CD4-positive, alpha-beta T cell treated with Interleukin-6 at 100 ng/mL for 8 hours (primary cell): ENCODE measurements at places on chromosomes 1 and 21.

GRCh38 chr1:5658340-5659316 is 333.6 kb downstream of the NPHP4 start:
- no peak for DNase-seq

DNA sequence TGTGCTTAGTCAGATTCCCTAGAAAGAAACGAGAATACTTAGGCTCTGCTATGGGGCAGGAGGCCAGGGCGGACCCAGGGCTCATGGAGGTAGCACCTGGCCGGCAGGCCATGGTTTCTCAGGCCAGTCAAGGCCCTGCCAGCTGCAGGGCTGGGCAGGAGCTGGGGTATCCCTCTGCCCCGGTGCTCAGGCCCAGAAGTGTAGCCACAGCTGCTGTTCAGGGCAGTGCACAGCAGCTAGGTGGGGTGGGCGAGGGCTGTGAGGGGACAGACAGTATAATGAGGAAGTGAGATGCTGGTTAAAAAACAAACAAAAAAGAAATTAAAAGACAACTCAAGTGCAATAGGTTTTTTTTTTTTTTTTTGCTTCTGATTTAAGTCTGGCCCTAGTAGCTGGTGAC is 34.0 kb upstream of the EDN2 start:
- DNase-seq = no peak

- DNase-seq = no peak
These were observed 1.4 kb downstream of the GPR37L1 start for GRCh38 chr1:202124142-202124541.

DNA sequence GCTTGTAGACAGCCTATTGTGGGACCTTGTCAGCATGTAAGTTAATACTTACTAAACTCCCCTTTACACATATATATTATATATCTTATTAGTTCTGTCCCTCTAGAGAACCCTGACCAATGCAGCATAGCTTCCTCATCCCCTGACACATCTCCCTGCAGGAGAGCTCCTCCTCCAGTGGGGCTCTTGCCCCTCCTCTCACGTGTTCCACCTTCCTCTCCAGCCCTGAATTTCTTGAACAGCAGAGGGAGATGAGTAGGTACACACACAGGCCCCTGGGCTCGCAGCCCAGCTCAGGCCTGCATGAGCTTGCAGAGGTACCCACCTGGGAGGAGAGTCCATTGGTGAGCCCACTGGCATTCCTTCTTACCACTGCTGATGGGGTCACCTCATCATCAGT is 27.3 kb upstream of the GOLT1A start:
- DNase-seq = no peak

GRCh38 chr1:231643071-231643934 is 16.7 kb downstream of the DISC1 start:
- DNase-seq = no peak

DNA sequence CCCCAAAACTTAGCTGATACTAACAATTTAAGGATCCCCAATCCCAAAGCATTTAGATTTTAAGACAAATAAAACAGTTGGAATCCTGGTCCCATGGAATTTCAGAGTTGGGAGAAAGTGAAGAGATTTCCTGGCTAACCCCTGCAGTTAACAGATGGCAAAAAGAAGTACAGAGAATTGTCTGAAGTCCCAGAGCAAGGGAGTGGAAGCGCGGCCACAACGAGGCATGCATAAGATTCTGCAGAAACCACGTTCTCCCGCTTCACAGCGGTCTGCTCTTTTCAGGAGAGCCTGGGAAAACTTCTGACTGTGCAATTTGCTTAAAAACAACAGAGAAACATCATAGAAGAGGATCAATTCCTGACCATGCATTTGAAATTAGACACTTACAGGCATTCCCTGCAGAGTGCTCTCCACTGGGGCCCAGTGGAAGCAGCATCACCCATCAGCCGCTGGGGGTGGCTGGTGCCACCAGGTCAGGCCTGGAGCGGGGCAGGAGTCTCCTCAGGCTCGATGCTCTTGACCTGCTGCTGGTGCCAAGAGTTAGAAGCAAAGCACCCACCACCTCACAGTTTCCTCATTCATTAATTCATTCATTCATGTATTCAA is 226.7 kb upstream of the POU3F1 start:
- DNase-seq = no peak

GRCh38 chr1:234938135-234938534 is 190.5 kb downstream of the TOMM20 start:
- no peak for DNase-seq

DNA sequence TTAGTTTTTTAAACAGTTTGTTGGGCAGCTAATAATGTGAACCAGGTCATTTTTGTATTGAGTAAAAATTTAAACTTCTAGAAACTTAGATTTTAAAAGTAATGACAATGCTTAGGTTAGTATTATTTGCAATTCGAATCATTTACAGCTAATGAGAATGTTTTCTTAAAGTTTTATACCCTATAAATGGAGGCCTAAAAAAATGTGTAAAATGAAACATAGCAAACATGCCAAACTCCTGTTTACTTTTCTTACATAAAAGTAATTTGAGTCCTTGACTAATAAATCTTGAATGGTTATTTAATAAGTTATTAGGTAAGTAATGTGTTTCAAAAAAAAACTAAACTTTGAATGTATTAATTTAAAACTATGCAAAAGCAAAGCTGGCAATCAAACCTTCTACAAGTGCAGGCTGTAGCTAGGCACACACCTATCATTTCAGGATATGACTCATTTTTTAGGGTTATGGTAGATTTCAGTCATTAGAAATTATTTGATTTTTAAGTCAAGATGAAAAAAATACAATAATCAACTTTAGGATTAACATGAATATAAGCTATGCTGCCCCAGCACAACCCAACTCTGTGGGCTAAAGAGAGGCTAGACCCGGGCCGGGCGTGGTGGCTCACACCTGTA is 41.5 kb downstream of the CLSTN1 start:
- no peak for DNase-seq

GRCh38 chr1:189939967-189940366 is 537.7 kb downstream of the BRINP3 start:
- no peak for DNase-seq

DNA sequence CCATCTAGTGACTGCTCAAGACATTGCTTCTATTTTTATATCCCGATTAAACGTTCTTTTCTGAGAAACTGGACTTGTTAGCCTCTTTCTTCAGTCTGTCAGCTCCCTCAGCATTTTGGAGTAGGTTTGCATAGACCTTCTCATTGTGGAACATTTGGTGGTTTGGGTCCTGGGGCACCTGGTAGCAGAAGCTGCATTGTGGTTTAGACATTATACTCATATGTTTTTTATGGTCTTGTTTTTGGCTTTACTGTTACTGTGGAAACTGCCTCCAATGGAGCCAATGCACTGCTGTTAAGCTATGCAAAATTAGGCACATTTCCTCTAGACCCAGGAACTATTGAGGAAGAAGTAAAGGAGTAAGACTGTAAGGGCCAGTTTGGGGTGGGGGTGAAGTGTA is 36.7 kb upstream of the LRRC8B start:
- DNase-seq = no peak

DNA sequence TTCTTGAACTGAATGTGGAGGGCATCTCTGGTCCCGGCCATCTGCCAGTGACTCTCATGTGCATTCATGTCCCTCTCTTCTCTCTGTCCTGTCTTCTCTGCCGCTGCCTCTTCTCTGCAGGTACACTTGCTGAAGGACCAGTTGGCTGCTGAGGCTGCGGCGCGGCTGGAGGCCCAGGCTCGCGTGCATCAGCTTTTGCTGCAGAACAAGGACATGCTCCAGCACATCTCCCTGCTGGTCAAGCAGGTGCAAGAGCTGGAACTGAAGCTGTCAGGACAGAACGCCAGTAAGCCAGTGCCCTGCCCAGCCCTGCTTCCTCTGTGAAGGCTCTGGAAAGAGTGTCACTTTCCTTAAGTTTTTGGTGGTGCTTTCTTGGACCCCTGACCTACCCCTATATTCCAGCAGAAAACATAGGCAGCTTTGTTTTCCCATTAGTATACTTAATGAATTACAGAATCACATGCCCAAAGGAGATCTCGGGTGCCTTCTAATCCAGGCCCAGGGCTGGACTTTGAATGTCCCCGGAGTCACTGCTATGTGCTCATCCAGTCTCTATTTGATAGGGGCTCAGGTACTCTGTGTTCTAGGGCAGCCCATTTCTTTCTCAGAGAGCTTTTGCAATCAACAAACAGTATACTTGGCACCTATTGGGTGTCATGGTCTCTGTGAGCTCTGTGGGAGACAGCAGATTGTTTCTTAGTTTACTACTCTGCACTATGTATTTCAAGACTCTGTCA is 11.2 kb downstream of the SPATA46 start:
- no peak for DNase-seq

DNA sequence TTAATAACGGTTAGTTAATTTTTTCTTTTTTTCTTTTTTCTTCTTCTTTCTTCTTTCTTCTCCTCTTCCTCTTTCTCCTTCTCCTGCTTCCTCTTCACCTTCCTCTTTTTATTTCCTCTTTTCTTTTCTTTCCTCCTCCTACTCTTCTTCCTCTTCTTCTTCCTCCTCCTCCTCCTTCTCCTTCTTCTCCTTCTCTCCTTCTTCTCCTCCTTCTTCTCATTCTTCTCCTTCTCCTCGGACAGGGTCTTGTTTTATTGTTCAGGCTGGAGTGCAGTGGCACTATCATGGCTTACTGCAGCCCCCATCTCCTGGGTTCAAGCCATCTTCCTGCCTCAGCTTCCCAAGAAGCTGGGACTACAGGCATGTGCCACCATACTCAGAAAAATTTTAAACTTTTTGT is 13.4 kb upstream of the ACBD3 start:
- DNase-seq = no peak

DNA sequence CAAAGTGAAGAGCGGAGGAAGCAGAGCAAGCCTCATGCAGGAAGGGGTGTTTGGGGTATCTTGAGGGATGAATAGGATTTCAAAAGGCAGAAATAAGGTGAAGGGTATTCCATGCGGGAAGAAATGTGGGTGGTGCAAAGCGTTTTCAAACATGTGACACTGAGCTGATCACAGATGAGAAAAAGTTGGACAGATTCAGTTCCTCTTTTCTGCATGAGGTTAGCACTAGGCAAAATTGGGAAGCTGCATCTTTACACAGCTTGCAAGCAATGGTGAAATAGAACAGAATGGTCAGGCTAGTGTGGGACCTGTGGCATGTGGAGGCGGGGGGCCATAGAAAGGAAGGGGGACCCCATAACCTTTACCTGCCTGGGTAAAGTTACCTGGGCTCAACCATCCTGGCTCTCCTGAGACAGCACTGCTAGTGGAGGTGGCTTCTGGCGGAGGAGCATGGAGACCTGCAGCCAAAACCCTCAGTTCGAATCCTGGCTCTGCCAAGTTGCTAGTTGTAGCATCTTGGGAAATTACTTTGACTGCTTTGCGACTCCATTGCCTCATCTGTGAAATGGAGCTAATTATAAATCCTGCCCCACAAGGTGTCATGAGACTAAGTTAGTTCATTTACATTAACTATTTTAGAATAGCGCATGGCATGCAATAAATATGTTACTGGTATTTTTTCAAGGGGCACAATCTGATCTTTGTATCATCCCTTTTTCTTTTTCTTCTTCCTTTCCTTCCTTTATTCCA is 16.4 kb downstream of the KCNA10 start:
- no peak for DNase-seq

DNA sequence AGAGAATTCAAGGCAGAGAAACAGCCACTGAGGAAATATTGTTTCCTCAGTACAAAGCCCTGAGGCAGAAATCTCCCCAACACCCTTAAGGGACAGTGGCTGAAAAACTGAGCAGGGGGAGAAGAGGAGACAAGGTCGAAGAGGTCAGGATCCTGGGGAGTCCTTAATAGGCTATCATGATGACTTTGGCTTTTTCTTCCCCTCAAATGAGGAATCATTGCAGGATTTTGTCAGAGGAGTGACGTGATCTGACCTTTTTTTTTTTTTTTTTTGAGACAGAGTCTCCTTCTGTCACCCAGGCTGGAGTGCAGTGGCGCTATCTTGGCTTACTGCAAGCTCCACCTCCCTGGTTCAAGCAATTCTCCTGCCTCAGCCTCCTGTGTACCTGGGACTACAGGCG is 10.2 kb downstream of the MAP7D1 start:
- no peak for DNase-seq

DNA sequence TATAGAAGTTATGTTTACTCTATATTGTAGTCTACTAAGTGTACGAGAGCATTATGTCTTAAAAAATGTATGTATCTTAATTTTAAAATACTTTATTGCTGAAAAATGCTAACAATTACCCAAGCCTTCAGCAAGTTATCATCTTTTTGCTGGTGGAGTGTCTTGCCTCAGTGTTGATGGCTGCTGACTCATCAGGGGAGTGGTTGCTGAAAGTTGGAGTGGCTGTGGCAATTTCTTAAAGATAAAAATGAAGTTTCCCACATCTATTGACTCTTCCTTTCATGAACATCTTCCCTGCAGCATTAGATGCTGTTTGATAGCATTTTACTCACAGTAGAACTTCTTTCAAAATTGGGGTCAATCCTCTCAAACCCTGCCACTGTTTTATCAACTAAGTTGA is 95.8 kb downstream of the CDC7 start:
- DNase-seq = no peak

GRCh38 chr1:238465449-238465848 is 574.7 kb upstream of the ZP4 start:
- no peak for DNase-seq

- DNase-seq = no peak
These were observed 7.0 kb downstream of the FAAP20 start for GRCh38 chr1:2187619-2188018.

GRCh38 chr1:228214921-228215662 is 7.2 kb downstream of the OBSCN start:
- DNase-seq = no peak

GRCh38 chr1:236023926-236024565 is 40.8 kb downstream of the NID1 start:
- no peak for DNase-seq

DNA sequence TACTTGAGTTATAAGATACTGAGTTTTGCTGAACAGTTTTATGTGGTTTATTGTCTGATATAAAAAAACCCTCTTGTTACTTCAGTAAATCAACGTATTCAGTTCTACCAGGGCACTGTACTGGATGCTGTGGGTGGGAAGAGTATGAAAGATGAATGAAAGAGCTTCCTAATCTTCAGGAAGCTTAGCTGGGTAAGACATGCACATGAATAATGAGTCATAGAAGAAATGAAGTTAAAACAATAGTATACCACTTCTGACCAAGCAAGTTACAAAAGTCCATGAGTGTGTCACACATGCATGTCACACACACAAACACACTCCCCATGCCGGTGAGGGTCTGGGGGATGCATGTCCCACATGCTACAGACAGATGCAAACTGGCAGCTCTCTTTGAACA is 105.9 kb downstream of the SIPA1L2 start:
- DNase-seq = no peak

GRCh38 chr1:234927312-234927970 is 201.2 kb downstream of the TOMM20 start:
- DNase-seq = no peak

DNA sequence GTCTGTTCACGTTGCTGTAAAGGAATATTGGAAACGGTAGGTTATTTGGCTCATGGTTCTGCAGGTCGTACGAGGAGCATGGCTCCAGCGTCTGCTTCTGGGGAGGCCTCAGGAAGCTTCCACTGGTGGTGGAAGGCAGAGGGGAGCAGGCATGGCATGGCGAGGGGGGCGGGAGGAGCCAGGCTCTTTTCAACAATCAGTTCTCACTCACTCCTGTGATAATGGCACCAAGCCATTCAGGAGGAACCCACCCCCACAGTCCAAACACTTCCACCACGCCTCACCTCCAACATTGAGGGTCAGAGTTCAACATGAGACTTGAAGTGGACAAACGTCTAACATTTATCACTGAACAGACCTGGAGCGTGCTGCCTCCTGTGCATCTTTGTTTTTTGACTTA is 141.2 kb downstream of the PGBD5 start:
- DNase-seq = no peak
